ENCODE measurements at places on chromosomes 5 and 9.
A peak's percentile ranks its signal among the peaks of the same experiment; 100 is the strongest.

GRCh38 chr9:117549444-117549843 lies 134.6 kb upstream of the ASTN2 start:
- no peak for DNase-seq

- no peak for DNase-seq
Measured at GRCh38 chr5:168847511-168848073, 268.4 kb upstream of the PANK3 start.

DNA sequence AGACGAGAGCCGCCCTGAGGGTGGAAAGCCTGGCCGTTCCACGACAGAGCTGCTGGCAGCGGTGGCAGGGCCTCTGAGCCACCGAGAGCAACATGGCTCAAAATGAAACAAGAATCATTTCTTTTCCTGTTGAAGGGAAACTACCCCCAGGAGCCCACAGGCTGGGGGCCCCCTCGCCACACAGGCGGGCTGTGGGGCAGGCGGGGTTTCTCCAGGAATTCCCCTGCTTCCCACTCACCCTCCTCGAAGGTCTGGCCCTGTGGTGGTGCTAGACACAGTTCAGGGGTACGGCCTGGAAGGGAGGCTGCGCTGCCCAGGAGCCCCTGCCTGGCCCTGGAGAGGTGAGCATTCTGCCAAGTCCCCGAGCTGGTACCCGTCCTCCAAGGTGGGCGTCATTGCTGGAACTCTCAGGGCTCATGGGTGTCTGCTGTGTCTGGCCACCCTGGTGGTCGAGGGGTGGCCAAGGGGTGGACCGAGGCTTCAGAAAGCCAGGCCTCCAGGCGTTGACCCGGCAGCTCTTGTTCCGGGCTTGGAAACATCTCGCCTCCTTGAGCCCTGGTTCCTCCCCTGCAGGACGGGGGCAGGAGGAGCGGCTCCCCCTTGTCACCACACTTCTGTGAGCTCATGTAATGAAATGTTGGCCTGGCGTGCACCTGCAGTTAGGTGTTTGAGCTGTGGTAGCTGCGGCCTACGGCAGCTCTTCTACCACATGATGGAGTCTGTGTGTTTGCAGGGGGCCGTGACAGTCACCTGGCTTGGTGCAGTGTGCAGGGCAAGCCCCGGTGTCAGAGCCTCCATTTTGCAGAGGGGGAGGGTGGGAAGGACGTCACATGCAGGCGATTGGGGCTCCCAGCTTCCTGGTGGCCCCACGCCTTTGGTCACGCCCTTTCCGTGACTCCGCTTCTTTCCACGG lies 65.3 kb downstream of the RXRA start:
- no peak for DNase-seq

DNA sequence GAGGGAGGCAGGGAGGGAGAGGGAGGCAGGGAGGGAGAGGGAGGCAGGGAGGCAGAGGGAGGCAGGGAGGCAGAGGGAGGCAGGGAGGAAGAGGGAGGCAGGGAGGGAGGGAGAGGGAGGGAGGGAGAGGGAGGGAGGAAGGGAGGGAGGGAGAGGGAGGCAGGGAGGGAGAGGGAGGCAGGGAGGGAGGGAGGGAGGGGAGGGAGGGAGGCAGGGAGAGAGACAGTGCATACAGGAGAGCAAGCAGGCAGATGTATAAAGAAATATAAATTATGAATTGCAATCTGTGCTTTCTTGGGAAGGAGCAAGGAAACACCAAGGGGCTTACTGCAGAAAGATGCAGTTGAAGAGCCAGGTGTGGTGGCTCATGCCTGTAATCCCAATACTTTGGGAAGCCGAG lies 147.2 kb upstream of the PANK3 start:
- no peak for DNase-seq

DNA sequence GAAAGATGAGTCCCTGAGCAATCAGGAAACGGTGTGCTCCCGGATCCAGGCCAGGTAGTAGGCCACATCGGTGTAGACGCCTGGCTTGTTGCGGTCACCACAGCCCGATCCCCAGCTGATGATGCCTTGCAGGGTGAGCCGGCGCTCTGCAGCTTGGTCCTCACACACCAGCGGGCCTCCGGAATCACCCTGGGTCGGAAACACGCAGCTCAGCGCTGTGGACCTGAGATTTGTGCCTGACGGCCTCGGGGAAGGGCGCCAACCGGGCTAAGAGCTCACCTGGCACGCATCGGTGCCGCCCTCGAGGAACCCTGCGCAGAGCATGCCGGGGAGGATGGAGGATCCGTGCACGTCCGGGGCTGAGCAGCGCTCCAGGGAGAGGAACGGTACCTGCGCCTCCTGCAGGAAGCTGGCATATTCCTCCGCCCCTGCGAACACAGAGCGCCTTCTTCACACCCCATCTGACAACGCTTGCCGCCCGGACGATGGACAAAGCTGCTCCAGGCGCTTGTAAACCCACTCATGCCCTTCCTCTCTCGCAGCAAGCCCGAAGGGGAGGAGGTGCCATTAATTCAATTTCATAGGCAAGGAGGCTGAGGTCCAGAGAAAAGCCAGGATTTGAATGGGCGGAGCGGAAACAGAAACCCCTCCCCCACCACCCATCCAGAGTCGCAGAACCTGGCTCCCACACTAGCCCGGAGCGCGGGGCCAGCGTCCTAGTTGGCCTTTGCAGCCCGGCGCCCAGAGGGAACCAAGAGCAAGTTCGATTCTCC lies 2.0 kb upstream of the PFN3 start:
- peak; percentile 82 for DNase-seq

- no peak for DNase-seq
Measured at GRCh38 chr9:127114606-127115005, 7.8 kb downstream of the ANGPTL2 start.

GRCh38 chr5:132629230-132629944 lies 28.6 kb upstream of the IL13 start:
- no peak for DNase-seq

- DNase-seq, result no peak
Measured at GRCh38 chr5:52898961-52899680, 90.0 kb upstream of the ITGA2 start.

DNA sequence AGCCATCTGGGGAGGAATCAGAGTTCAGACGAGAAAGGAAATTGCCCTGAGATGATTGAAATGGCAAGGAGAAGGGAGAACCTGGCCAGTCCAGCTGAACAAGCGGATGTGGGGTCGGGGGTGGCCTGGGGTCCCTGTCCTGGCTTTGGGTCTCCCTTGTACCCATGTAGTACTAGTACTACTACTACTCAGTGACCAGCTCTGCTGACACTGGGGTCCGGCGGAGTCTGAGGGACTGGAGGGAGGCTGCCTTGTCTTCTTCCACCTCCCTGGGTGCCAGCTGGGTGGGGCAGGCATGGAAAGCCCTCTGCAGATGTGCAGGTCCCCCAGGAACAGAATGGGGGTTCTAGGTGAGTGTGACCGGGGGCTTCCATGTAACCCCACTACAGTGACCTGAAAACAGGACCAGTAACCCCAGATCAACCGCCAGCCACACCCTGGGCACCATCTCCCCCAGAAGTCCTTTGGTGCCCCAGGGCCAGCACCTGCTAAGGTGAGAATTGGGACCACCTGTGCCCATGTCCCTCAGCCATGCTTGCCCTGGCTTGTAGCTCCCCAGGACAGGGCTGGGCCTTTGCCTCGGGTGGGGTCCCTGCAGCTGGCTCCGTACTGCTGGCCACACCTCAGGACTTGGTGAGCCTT lies 89.1 kb upstream of the COL5A1 start:
- DNase-seq, result no peak

- no peak for DNase-seq
Measured at GRCh38 chr9:22214497-22215031, 205.5 kb upstream of the CDKN2B start.

- no peak for DNase-seq
Measured at GRCh38 chr9:119052339-119053030, 316.8 kb downstream of the BRINP1 start.

- no peak for DNase-seq
Measured at GRCh38 chr5:2805080-2805479, 53.6 kb upstream of the IRX2 start.

GRCh38 chr9:41229408-41230401 lies 40.6 kb upstream of the ZNG1F start:
- DNase-seq, result no peak

DNA sequence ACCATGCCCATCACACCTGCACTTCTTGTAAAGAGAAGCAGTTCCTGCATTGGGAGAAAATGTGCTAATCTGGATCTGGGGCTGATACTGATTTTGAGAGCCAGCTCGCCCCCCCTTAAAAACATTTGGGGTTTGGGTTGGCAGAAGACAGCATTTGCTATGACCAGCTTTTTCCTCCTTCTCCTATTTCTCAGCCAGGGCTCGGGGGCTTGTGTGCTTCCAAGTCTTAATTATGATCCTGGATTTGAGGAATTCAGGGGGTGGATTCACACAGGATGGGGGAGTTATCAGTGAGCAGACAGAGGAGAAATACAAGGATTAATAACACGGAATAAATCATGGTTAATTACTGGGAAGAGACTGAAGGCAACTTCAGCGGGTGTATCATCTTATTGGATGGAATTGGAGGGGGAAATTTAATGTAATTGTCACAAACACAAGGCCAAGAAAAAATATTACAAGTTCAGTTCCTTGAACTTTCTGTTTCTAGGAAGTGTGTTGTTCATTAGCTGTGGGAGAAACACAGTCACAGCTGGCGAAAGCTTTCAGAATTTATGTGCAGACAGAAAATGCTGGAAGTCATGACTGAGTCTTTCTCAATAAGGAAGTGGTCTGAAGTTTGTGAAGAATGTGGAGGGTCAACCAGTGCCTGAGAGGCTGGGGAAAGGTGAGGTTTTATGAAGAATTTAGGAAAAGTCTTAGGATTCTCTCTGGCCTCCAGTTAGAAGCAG lies 15.3 kb downstream of the C9orf152 start:
- no peak for DNase-seq

GRCh38 chr9:35903049-35903448 lies 3.0 kb upstream of the HRCT1 start:
- DNase-seq, result no peak

- DNase-seq, result peak; percentile 58
Measured at GRCh38 chr5:53479590-53480415, 626 bp upstream of the FST start.

DNA sequence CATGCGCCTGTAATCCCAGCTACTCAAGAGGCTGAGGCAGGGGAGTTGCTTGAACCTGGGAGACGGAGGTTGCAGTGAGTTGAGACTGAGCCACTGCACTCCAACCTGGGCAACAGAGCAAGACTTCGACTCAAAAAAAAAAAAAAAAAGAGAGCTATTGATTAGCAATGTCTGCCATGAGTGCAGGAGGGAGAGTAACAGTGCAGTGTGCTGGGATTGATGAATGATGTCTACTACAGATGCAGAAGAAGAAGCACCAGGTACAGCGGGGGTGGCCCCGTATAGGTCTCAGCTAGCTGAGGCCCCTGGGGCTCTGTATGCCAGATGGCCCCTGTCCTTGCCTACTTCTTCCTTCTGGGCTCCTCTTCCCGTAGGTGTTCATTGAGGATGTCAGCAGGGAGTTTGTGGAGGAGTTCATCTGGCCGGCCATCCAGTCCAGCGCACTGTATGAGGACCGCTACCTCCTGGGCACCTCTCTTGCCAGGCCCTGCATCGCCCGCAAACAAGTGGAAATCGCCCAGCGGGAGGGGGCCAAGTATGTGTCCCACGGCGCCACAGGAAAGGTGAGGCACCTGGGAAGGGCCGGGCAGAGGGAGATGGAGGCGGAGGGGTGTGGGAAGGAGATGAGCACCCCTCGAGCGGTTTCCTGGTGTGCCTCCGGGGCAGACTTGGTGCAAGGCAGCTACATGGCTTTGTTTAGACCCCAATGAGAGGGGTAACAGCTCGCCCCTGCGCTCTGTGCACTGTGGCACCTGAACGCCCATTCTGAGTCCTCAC lies 13.5 kb downstream of the ASS1 start:
- peak; percentile 4 for DNase-seq

DNA sequence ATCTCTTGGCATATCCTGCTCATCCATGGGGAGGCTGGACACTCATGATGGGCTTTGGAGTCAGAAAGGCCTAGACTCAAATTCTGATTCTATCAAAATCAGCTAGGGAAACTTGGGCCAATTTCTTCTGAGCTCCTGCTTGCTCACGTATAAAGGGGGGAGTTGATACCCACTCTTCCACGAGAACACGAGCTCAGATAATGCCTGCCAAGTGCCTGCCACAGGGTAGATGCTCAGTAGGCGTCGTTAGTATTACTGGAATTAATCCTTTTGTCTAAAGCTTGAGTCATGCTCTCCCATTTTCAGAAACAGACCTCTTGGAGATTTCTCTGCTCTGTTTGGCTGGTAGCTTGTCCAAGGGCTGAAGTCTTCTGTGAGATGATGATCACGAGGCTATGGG lies 238.3 kb upstream of the MVB12B start:
- no peak for DNase-seq

DNA sequence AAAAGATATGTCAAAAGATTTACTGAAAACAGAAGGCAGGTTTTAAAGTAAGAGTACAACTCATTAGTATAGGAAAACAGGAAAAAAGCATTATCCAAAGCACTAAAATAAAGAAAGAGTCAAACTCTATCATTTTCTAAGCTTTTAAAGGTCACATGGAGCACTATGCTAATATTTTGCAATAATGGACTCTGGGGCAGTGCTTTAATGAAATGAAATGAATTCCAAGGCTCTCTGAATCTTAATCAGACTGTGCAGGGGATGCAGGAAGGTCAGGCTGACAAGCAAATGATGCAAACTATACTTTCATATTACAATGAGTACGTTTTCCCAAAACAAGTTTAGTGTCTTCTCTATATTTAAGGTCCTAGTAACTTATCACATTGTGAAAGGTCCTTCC lies 981.9 kb upstream of the DMAC1 start:
- DNase-seq, result no peak

GRCh38 chr9:136928591-136928990 lies 15.9 kb downstream of the FBXW5 start:
- no peak for DNase-seq

DNA sequence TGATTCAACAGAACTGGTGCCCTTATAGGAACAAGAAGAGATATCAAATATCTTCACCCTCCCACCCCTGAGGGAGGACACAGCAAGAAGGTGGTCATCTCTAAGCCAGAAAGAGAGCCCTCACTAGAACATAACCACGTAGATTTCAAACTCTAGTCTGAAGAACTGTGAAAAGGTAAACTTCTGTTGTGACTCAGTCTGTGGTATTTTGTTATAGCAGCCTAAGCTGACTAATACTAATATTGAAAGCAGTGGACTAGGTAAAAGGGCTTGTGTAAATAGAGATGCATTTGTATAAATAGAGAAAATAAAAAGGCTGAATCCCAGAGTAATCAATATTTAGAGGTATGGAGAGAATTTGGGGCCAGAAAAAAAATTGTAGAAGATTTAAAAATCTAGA lies 157.6 kb upstream of the CCNH start:
- DNase-seq, result no peak

- DNase-seq, result no peak
Measured at GRCh38 chr9:125646621-125647100, 60.3 kb downstream of the MAPKAP1 start.
